ENCODE measurements at places on chromosomes 12 and 14.

DNA sequence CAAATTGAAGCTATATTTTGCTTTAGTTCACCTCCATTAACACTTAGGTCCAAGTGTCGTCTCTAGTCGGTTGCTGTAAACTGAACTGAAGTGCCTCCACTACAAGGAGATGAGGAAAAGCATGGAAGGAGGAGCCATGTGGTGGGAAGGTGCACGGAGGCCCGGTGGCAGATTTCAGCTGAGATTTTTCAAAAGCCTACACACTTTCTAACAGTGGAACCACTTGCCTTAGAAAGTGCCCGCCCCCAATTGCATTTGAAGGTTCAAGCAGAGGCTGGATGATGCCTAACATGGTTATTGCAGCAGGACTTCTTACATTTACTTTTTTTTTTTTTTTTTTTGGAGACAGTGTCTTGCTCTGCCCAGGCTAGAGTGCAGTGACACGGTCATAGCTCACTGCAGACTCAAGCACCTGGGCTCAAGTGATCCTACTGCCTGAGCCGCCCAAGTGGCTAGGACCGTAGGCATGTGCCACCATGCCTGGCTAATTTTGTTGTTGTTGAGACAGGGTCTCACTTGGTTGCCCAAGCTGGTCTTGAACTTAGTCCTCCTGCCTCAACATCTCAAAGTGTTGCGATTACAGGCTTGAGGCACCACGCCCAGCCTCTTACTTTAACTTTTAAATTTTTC, 27.6 kb downstream of the EML1 start:
- no peak for DNase-seq

DNA sequence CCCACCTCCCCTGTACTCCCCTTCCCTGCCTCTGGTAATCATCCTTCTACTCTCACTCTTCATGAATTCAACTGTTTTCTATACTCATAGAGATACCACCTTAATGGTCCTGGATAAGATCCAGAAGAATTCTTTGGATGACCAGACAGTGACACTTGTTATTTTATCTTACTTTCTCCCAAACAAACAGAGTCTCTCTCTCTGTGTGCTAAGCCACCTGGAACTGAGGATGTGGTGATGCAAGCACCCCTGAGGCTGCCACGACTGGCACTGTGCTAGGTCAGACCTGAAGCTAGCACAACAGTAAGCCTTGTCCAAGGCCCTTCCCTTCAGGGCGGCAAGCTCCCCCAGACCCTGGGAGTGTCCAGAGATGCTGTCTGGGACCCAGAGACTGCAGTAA, 250.2 kb downstream of the C12orf50 start:
- DNase-seq: no peak

GRCh38 chr14:39266525-39266870, 32.8 kb downstream of the MIA2 start:
- peak; percentile 62 for DNase-seq

GRCh38 chr14:87508333-87508732, 484.6 kb downstream of the GALC start:
- DNase-seq: no peak

- no peak for DNase-seq
These were observed 46.7 kb downstream of the PDE3A start for GRCh38 chr12:20415028-20415427.

- no peak for DNase-seq
These were observed 48.5 kb upstream of the ARHGAP5 start for GRCh38 chr14:32028599-32028998.

- no peak for DNase-seq
These were observed 15.1 kb downstream of the ZDHHC22 start for GRCh38 chr14:77126461-77126990.

DNA sequence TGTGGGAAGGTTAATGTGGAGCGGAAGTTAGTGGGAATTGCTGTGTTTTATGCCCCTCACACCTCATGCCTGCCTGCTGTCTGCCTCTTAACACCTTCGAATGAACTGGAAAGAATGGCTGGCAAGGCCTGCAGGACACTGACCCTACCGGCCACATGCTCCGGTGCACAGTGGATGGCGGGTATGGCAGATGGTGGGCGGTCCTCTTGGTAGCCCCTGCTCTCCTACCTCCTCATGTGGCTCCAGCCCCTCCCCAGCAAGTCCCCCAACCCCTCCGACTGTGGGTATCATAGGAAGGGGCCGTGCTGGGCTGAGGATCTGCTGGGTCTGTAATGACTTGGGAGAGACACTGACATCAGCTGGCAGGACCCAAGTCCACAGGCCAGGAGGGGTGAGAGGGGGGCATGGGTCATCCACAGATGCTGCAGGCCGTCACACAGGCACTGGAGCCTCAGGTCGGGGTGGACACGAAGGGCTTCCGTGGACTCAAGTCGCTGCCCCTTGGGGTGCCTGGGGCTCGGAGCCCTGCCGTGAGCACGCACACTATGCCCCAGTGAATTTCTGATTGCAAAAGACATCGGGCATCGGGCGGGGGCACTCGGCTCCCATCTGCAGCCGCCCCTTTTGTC, 77.4 kb downstream of the KIF26A start:
- no peak for DNase-seq

GRCh38 chr12:62288328-62288727, 28.1 kb downstream of the USP15 start:
- DNase-seq: no peak

DNA sequence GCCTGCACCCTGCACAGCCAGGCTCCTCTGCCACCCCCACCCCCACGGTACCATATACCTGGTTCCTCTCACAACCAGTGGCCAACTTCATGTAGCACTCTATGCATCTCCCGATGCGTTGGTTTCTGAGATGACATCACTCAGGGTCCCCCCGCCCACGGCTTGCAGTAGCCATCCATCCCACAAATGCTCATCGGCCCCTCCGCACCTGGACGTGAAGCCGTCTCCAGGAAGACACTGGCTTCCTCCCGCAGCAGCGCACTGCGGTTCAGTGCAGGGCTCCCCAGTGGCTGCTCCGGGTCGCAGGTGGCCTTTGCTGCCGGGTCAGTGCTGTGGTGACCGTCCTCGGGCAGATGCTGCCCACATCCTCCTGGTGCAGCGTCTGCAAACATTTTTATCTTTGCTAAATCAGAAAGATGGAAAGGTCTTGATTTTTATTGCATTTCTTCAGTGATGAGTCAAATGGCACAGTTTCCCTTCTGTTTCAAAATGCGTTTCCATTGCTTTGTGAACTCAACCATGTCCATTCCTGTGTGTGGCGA, 27.5 kb upstream of the MMP17 start:
- DNase-seq: no peak

DNA sequence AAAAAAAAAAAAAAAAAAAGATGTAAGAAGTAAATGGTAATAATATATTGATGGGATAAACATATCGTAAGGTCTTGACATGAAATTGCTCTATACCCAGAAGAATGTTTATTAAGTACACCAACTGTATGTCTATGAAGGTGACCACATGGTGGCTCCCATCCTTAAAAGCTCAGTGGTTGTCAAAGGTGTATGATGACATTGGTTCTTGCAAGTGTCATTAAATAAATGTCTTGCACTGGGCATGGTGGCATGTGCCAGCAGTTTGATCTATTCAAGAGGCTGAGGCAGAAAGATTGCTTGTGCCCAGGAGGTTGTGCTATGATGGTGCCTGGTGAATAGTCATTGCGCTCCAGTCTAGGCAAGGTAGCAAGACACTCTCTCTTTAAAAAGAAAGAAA, 10.4 kb downstream of the CCT2 start:
- no peak for DNase-seq

- no peak for DNase-seq
These were observed 58.2 kb downstream of the GALNT9 start for GRCh38 chr12:132270969-132271754.

- DNase-seq: no peak
These were observed 136.8 kb downstream of the ANKS1B start for GRCh38 chr12:99847936-99848335.

GRCh38 chr14:68952531-68953195, 26.4 kb downstream of the ACTN1 start:
- no peak for DNase-seq

DNA sequence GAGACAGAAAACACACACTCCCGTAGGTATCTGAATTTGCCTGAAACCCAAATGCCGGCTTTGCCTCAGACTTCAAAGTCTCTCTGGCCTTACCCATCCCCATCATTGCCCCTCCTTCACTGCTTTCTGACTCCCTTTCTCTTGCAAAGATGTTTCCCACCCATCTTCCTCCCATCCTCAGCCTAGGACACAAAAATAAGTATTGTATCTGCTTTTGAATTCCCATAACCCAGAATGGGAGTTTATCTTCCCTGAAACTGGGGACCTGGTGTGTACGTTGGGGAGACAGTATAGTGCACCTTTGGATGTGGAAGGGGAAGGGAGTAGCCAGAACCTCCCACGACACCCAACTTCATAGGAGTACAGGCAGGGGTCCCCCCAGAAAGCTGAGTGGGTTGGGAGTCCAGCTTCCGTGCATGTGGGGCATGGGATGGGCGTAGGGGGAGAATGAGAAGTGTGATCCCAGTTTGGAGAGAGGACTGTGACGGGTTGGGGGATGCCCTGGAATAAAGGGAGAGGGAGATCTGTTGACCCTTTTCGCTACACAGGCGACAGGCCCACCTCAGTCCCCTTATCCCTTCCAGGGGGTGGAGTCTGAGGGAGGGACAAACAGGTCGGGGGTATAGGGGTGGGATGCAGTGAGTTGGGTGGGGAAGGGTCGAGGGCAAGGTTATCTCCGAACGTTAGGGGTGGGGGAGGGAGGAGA, 488 bp upstream of the KIF5A start:
- no peak for DNase-seq

GRCh38 chr12:6361834-6362233, 13.5 kb downstream of the SCNN1A start:
- DNase-seq: no peak

GRCh38 chr14:35879151-35879648, 53.1 kb downstream of the BRMS1L start:
- no peak for DNase-seq

DNA sequence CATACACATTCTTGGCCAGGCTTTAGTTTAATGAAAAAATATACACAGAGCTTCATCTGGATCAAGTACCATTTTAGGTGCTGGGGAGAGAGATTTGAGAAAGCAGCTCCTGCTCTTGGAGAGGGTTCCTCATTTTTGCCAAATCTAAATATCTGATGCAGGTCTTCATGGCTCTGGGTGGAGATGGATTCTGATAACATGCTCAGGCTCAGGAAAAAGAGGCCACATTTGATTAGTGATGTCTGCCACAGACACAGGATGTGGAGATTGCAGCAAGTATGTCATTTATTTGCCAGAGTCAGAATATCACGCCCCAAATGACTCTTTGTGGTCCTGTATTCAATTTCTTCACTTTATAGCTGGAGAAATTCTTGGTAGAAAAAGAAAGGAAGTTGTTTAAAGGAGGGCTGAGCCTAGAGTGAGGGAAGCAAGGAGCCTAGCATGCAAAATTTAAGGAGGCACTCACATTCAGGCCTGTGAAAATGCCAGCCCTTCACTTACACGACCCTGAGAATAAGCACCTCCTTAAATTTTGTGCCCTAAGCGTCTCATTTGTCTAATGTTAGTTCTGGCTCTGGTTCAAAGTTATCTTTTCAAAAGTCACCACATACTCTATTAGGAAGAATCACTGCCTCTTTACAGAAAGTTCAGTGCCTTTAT, 492.9 kb upstream of the TBX3 start:
- no peak for DNase-seq

DNA sequence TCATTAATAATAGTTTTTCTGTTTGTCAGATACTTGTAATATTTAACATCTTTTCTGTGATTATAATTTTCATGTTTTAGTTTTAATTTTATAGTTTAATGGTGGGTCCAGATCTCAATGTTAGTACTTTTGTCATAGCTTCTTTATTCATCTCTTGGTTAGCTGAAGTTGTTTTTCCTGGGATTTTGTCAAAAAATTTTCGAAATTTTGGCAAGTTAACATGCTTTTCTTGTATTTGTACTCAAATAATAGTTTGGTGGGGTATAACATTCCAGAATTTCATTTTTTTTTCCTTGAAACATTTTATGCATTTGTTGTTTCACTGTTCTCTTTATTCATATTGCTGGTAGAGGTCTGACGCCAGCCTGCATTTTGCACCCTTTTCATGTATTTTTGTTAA, 45.5 kb downstream of the KTN1 start:
- no peak for DNase-seq

- no peak for DNase-seq
These were observed 22.0 kb downstream of the TTC9 start for GRCh38 chr14:70663707-70664179.

GRCh38 chr14:51205486-51205885, 34.6 kb upstream of the TMX1 start:
- DNase-seq: no peak

DNA sequence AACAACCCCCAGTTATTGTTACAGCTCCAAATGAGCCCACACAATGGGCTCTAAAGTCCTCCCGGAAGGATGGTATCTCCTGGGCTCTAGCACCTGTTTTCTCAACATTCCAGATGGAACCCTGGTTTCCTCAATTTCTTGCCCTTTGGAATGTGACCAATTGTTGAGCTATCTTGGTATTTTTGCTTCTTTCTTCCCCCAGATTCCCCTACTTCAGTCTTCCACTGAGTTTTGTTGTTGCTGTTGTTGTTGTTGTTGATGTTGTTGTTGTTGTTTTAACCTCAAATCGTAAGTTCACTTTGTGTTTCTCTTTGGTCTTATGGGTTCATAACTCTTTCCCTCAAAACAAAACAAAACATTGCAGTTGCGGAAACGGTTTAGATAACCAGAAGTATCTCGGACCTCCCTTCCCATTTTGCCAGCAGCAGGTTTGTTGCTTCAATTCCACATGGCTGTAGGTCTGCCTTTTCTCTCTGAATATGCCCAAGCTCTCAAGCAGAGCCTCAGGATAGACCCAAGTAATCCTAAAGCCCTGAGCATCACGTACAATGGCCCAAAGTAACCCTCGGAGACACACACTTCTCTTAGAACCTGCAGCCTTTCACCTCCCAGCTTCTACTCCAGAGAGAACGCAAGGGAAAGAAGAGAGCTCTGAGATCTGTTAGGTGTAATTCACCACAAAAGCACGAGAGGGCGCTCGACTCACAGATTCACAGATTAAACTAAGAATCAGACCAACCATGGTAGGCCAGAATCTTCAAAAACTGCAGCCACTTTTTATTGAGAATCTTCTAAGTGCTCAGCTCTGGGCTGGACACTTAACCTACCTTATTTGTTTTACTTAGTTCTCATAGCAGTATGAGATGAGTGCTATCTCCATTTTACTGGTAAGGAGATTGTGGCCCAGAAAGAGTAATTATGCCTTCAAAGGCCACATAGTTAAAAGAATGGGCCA, 1.0 kb upstream of the DDX23 start:
- DNase-seq: peak; percentile 84

DNA sequence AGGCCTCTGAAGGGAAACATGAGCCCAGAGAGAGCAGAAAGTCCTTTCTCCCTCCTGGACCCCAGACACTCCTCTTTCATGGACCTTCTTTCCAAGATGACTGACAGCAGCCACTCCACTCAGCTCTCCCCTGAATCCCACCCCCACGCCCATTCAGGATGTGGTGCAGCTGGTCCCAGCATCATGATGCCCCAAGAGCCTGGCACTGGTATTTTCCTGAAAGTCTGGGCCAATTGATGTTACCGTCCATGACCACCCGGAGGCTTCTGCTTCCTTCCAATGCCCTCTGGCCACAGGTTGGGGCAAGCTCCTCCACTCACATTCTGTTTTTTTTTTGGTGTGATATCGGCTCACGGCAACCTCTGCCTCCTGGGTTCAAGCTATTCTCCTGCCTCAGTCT, 112.6 kb downstream of the CALM1 start:
- DNase-seq: no peak

- no peak for DNase-seq
These were observed 214.1 kb downstream of the PTPRO start for GRCh38 chr12:15536446-15536845.

GRCh38 chr12:46382408-46382963, 9.9 kb upstream of the SLC38A2 start:
- no peak for DNase-seq

Data from CD8-positive, alpha-beta memory T cell (primary cell).